K562 (cell line): ENCODE measurements at places on chromosomes 7 and 10. TPM values are rescaled to one million over a fixed set of nuclear protein-coding genes. Genes with fewer than 3 reads are reported as not detected.

DNA sequence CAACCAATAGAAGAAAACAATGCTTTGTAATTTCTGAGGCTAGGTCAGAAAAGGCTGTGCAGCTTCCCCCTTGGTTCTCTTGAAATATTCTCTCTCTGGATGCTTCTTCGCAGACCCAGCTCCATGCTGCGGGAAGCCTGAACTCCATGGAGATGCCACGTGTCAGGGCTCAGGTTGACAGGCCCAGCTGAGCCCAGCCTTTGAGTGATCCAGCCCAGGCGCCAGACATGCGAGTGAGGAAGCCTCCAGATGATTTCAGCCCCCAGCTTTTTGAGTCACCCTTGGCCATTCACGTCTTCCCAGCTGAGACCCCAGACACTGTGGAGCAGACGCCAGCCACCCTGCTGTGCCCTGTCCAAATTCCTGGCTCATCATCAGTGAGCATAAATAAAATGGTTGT, 378.4 kb upstream of the NRP1 start:
- no peak overlapping the region for H3K4me3 ChIP-seq
- no peak for DNase-seq
- no peak overlapping the region for H3K27ac ChIP-seq
- H3K4me1 ChIP-seq: no peaks in the 10 kb centered on the region

- no peak for DNase-seq
- no peak overlapping the region for H3K4me3 ChIP-seq
- H3K27me3 ChIP-seq: no peaks in the 10 kb centered on the region; the same call in 2 of the 3 replicates
- no peaks in the 10 kb centered on the region; the same call in 2 of the 3 replicates for H3K36me3 ChIP-seq
- H3K27ac ChIP-seq: no peak overlapping the region
These were observed 86.0 kb downstream of the SPDYE5 start for GRCh38 chr7:75578081-75578480.

- no peak overlapping the region for H3K4me3 ChIP-seq
- no peaks in the 10 kb centered on the region for H3K36me3 ChIP-seq
- no peaks in the 10 kb centered on the region for H3K4me1 ChIP-seq
- no peak for DNase-seq
- H3K27me3 ChIP-seq: no peaks in the 10 kb centered on the region
These were observed 55.7 kb downstream of the EBF3 start for GRCh38 chr10:129908406-129908805.

DNA sequence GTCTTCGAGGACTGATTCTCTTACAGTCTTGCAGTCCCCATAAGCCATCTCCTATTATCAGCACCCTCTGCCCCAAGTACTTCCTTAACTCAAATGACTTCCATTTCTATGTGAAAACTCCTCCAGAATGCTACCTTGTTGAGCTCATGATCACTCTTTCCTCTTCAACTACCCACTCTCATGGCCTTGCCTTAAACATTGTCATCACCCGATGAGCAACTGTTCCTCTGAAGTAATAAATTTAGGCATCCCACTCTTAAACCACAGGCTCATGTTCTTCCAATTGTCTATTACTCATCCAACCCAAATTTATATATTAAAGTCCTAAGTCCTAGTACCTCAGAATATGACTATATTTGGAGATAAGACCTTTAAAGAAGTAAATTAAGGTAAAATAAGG, 152.9 kb downstream of the C1GALT1 start:
- no peaks in the 10 kb centered on the region for H3K36me3 ChIP-seq
- H3K27me3 ChIP-seq: no peaks in the 10 kb centered on the region; the same call in 2 of the 3 replicates
- no peaks in the 10 kb centered on the region for H3K4me1 ChIP-seq
- no peak overlapping the region for H3K4me3 ChIP-seq
- H3K27ac ChIP-seq: no peak overlapping the region

GRCh38 chr10:58412502-58412961, 27.3 kb downstream of the TFAM start:
- no peaks in the 10 kb centered on the region for H3K36me3 ChIP-seq
- no peak overlapping the region for H3K4me3 ChIP-seq

GRCh38 chr10:77545585-77545984, 92.0 kb downstream of the KCNMA1 start:
- no peaks in the 10 kb centered on the region for H3K4me1 ChIP-seq
- H3K4me3 ChIP-seq: no peak overlapping the region
- H3K27me3 ChIP-seq: peaks cover 5% of the 10 kb centered on the region; the same call in 1 of the 2 replicates
- no peak overlapping the region for H3K27ac ChIP-seq

DNA sequence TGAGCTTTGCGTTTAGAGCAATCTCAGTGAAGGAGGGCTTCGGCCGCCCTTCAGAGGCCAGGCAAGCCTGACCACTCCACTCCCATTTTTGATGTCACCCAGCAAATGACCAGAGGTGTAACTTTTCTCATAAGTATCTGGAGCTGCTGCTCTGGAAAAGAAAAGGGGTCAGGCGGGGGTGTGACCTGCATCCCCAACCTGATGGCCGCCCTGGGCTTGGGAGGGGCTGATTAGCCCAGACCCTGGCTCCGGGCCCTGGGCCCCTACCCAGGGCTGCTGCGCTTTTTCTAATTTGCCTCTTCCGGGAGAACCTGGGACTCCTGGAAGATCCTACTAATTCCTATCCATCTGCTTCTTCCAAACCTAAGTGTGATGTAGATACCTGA, 9.6 kb upstream of the EBF3 start:
- no peaks in the 10 kb centered on the region for H3K36me3 ChIP-seq
- DNase-seq: no peak
- no peak overlapping the region for H3K4me3 ChIP-seq
- no peaks in the 10 kb centered on the region for H3K4me1 ChIP-seq
- no peaks in the 10 kb centered on the region for H3K27me3 ChIP-seq
- H3K27ac ChIP-seq: no peak overlapping the region

- H3K27me3 ChIP-seq: no peaks in the 10 kb centered on the region
- no peaks in the 10 kb centered on the region for H3K4me1 ChIP-seq
- no peak overlapping the region for H3K27ac ChIP-seq
- H3K36me3 ChIP-seq: no peaks in the 10 kb centered on the region
- DNase-seq: no peak
- H3K4me3 ChIP-seq: no peak overlapping the region
These were observed 42.6 kb upstream of the HECTD2 start for GRCh38 chr10:91367558-91367957.

DNA sequence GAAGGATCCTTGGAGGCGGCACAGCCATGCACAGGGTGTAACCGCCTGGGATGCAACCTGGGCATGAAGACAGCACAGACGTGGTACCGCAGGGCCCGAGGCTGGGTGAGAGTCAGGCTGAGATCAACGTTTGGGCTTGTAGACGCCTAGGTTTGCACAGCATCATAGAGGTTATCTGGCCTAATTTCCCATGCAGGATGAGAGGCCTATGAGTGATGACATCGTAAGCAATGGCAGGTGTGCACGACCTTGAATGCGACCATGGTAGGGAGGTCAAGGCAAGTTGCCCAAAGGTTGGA, 7.5 kb downstream of the CALML3 start:
- no peaks in the 10 kb centered on the region for H3K27me3 ChIP-seq
- no peak overlapping the region for H3K27ac ChIP-seq
- peaks cover 22% of the 10 kb centered on the region for H3K4me1 ChIP-seq
- no peak for DNase-seq
- H3K4me3 ChIP-seq: no peak overlapping the region

DNA sequence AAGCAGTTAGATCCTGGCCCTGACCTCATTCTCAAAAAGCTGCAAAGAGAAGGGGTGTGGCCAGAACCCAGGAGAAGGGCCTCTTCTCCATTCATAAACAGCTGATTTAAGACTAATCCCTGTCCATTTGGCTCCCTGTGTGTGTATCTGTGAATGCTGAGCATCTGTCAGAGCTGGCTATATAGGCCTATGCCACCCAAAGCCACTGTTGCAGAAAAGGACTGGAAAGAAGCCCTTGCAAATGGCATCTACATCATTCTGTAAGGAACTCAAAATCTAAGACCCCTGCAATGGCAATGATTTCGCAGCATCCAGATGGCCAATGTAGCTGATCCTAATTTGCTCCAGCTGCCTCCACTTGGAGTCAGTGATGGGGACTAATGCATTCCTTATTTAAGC, 384.5 kb downstream of the KCNMA1 start:
- DNase-seq: no peak
- H3K4me1 ChIP-seq: no peaks in the 10 kb centered on the region
- H3K27ac ChIP-seq: no peak overlapping the region

GRCh38 chr10:5943536-5943935, 33.8 kb downstream of the IL15RA start:
- peaks cover 45% of the 10 kb centered on the region for H3K4me1 ChIP-seq
- peaks cover 4% of the 10 kb centered on the region; the same call in 2 of the 3 replicates for H3K36me3 ChIP-seq
- no peak overlapping the region for H3K27ac ChIP-seq
- no peak overlapping the region for H3K4me3 ChIP-seq
- DNase-seq: no peak

- H3K4me3 ChIP-seq: peak overlapping the region; percentile 71
- peak; percentile 17 for DNase-seq
- H3K27me3 ChIP-seq: no peaks in the 10 kb centered on the region
- no peak overlapping the region for H3K27ac ChIP-seq
These were observed 562 bp downstream of the GRK5 start for GRCh38 chr10:119207713-119208552.

- no peaks in the 10 kb centered on the region for H3K36me3 ChIP-seq
- no peak for DNase-seq
- H3K4me3 ChIP-seq: no peak overlapping the region
- H3K4me1 ChIP-seq: no peaks in the 10 kb centered on the region
- H3K27me3 ChIP-seq: peaks cover 3% of the 10 kb centered on the region; the same call in 2 of the 3 replicates
These were observed 230.9 kb downstream of the DOCK4 start for GRCh38 chr7:111975346-111975745.

- no peak overlapping the region for H3K4me3 ChIP-seq
- H3K27ac ChIP-seq: no peak overlapping the region
- H3K4me1 ChIP-seq: no peaks in the 10 kb centered on the region
- H3K27me3 ChIP-seq: peaks cover 24% of the 10 kb centered on the region; the same call in 2 of the 3 replicates
These were observed 104.3 kb downstream of the CREB5 start for GRCh38 chr7:28516390-28517172.

- no peak for DNase-seq
- no peak overlapping the region for H3K27ac ChIP-seq
- H3K27me3 ChIP-seq: no peaks in the 10 kb centered on the region
These were observed 370.3 kb upstream of the CELF2 start for GRCh38 chr10:10647331-10647730.

DNA sequence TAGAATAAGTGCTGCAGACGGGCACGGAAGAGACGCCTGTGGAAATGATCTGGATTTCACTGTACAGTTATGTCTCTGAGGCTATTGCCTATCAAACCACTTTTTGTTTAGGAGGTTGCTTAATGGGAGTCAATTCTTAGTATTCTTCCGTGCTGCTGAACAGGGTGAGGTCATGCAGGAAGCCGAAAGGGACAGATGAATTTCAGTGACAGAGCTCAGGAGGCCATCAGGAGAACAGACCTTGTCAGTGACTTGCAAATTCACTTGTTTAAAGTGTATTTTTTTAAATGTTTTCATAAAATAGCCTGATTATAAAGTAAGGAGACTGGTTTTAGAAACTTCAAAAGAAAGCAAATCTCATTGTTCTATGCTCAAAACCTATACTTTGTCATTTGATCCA, 58.9 kb downstream of the XRCC2 start:
- DNase-seq: no peak
- H3K27me3 ChIP-seq: peaks cover 2% of the 10 kb centered on the region; the same call in 2 of the 3 replicates
- H3K27ac ChIP-seq: no peak overlapping the region
- H3K4me1 ChIP-seq: peaks cover 3% of the 10 kb centered on the region
- H3K36me3 ChIP-seq: no peaks in the 10 kb centered on the region

GRCh38 chr7:118059209-118059608, 124.8 kb upstream of the LSM8 start:
- no peak overlapping the region for H3K27ac ChIP-seq
- no peaks in the 10 kb centered on the region for H3K4me1 ChIP-seq
- H3K4me3 ChIP-seq: no peak overlapping the region
- DNase-seq: no peak
- H3K27me3 ChIP-seq: no peaks in the 10 kb centered on the region

DNA sequence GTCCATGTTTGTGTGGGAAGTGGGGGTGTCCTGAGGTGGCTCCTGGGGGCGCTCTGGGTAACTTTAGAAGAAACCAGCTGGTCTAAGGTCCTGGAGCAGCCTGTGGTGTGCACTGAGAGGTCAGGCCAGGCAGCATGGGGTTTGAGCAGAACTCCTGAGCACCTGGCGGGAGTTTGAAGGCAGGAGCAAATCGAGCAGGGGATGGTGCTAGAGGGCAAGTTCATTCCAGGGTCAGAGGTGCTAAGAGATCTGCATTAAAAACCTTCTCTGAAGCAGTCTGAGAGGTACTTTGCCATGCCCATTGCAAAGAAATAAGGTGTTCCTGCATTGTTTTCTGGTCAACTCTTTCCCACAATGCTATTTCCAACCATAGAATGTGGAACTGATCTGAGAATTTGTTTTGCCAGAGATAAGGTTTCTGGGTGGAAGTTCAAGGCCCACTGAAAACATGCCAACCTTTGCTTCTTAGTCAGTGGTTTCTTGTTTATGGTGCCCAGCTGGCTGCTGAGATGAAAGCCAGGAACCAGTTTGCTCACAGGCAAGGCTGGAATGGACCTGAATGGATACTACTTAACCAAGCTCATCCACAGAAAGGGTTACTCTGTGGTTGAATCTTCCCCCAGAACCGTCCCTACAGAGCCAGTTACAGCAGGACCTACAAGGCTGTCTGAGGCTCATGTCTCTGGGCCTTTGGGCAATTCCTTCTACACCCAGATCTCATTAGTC, 136.3 kb upstream of the TMEM72 start:
- H3K4me3 ChIP-seq: no peak overlapping the region
- no peak overlapping the region for H3K27ac ChIP-seq
- no peaks in the 10 kb centered on the region for H3K36me3 ChIP-seq
- H3K4me1 ChIP-seq: no peaks in the 10 kb centered on the region
- H3K27me3 ChIP-seq: peaks cover 20% of the 10 kb centered on the region

DNA sequence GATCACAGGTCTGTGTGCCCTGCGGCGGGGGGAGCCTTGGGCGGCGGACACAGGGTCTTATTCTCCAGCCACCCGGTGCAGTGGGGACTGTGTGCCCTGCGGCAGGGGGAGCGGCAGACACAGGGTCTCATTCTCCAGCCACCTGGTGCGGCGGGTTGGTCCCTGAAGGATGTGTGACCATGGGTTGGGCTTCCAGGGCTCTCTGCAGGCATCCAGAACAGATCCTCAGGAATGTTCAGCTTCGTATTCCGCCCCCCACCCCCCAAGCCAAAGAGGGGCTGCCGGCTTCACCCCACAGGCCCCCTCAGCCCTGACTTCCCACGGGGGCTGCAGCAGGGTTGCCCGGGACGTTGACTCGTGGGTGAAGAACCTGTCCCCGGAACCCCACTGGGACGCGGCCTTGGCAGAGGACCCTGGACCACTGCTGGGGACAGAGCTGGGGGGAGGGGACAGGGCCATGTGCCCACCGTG, 154.5 kb upstream of the PPP2R2D start:
- H3K27me3 ChIP-seq: peaks cover 41% of the 10 kb centered on the region
- no peak for DNase-seq
- no peaks in the 10 kb centered on the region for H3K4me1 ChIP-seq
- H3K36me3 ChIP-seq: no peaks in the 10 kb centered on the region

Gene ADIRF
- total RNA-seq: 0.27 TPM in 1 of 2 replicates, not detected in the other

Gene CRHR2
- total RNA-seq: not detected in 2 replicates

Gene MAGI2
- 0.94 and 1.1 TPM in 2 replicates for total RNA-seq

Gene MINDY3
- total RNA-seq: 22.0 and 23.0 TPM in 2 replicates

Gene BTBD16
- total RNA-seq: not detected in 2 replicates

Gene PAX4
- total RNA-seq: not detected in 2 replicates

Gene ASZ1
- total RNA-seq: not detected in 2 replicates

Gene PMS2
- total RNA-seq: 17.4 and 17.9 TPM in 2 replicates

Gene TIAL1
- total RNA-seq: 119 and 126 TPM in 2 replicates

Gene ZFAND4
- total RNA-seq: 2.1 and 2.9 TPM in 2 replicates

Gene ZNF365
- total RNA-seq: 0.04 TPM in 1 of 2 replicates, not detected in the other
